Stimulated activated CD4-positive, alpha-beta T cell treated with anti-CD3 and anti-CD28 coated beads, Interleukin-12 subunit alpha, Interleukin-12 subunit beta, amount 100 ng/mL, for 24 hours (primary cell): ENCODE measurements at places on chromosomes 7 and 10.

- DNase-seq, result no peak
Measured at GRCh38 chr10:113069595-113069994, 119.5 kb downstream of the TCF7L2 start.

DNA sequence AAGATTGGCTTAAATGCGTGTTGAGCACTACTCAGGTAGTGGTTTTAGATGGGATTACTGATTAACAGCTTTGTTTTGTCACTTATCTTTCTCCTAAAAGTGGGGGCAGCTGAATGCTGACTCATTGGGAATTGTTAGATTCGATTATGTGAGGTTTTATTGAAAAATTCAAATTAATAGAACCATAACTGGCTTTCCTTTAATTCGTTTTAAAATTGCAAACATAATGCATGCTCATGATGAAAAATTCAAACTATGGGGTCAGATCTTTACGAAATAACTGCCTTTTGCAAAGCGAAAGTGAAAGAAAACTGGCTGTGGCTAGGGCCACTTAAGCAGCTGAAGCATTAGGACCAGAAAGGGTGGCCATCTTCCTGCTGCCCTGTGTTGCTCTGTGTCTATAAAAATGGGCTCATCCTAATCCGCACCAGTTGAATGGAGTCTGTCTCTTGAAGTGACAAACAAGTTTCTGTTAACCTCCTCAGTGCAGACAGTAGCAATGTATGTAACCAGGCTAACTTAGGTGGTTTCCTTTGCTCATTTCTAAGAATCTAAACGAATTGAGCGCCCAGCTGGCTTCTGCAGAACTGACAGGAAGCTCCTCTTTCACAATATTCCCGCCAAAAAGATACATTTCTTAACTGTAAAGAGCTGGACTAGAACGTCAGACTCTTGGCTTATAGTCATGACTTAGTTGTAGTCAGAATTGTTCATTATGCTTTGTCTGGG is 27.8 kb downstream of the DENND10 start:
- no peak for DNase-seq

DNA sequence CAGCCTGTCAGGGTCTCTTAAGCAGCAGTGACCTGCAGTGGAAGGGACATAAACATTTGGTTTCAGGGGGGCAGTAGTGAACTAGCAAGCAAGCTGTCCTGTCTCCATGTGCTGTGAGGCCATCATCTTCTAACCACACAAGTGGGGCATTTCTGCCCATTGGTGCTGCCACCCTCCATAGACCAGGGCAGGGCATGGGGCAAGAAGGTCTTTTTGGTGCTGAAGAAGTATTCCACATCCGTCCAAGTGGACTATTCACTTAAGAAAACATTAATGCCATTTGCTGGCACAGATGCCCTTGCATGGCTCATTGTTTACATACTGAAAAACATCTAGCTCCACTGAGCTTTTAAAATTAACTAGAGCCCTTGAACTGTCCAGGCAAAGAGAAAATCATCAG is 35.8 kb downstream of the ALOX5 start:
- DNase-seq, result no peak

GRCh38 chr10:70557086-70557845 is 45.3 kb downstream of the PRF1 start:
- DNase-seq, result no peak

DNA sequence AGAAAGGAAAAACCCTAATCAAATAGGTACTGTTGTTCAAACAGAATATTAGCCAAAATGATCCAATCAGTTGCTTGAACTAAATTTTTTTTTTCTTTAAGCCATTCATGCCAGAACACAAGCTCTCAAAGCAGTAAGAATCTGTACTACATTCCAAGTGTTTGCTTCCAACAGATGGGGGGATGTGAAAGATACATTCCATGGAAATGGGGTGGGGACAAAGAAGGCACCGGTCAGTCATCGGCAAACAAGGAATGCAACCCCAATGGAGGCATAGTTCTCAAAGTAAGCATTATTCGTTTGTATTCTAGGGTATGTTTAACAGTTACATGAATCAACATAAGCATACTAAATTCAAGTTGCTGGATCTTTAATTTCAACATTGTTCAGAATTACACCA is 32.5 kb downstream of the C10orf143 start:
- no peak for DNase-seq
